ENCODE measurements at places on chromosomes 4 and X.

DNA sequence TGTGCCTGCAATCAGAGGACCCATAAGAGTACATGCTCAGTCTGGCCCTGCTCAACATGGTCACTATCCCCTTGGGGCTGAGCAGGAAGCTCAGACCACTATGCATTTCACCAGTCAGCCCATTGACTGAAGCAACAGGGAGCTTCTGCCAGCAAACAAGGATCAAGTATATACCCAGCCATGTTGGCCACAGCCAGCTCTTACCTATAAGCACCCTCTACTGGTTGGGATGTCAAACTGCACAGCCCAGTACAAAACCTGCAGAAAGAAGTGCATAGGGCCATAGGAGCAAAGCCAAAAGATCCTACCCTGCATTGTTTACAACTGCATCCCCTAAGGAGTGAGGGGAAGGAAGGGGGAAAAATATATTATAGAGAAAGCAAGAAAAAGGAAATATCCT is 214.4 kb upstream of the CPEB2 start:
- peak; percentile 10 for DNase-seq

DNA sequence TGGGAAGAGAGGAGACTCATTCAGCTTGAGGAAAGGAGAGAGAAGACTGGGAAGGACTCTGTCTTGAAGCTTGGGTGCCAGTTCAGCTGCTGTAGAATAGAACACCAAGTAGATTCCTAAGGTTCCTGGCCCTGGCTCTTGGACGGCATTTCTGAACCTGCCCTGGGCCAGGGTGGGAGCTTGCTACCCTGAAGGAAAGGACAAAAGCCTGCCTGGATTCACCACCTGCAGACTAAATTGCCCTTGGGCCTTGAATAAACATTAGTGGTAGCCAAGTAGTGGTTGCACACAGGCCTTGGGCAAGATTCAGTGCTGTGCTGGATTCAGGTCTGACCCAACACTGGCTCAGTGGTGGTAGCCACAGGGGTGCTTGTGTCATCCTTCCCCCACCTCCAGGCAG is 588.4 kb upstream of the AMOT start:
- DNase-seq, result no peak

DNA sequence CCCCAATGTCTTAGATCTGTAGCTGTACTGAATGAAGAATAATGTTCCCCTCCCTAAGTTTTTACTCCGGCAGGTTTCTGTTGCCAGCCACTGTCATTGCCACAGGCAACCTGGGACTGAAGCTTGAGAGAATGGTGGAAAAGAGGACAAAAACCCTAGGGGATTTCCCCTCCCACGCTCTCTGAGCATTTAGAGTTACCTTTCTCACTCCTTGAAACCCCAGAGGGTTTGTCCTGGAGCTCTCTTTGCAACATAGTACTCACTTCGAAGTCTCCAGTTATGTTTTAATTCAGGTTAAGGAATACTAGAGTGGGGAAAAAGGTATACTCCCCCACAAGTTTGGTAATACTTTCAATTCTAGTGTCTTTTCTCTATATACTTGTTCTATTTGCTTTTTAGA is 31.5 kb downstream of the F8 start:
- DNase-seq, result no peak

DNA sequence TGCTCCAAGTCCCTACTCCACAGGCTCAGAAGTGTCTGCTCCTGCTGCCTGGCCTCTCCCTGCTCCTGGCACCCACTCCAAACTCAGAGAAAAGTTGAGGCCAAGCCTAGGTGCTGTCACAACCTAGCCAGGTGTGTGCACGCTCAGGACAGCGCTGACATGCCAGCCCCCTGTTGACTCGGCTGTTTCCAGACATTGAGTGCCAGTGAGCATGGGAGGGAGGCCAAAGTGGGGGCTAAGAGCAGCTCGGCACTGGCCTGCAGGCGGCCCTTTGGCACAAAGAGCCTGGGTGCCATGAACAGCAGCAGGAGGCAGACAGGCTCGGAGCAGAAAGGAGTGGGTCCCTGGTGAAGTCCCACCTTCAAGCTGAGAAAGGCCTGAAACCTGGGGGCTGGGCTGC is 79.6 kb upstream of the DDX60 start:
- DNase-seq, result no peak

- DNase-seq, result no peak
Measured at GRCh38 chr4:141391771-141392170, 171.1 kb downstream of the ZNF330 start.

DNA sequence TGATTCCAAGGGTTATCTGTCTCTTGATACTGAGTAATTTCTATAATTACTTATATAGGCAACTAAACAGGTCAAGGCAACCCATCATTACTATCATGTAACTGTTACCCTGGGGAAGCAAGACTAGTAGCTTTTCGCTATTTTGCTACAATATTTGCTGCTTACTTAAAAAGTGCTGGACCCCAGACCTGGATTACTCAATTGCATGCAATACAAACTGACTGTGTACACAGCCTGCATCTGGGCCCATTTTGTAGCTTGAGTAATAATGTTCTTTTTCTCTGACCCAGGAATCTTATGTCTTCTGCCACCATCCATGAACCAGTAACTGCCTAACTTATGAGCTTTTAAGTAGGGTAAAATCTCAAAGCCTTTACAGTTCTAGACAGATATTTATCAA is 53.4 kb downstream of the CNOT6L start:
- no peak for DNase-seq

DNA sequence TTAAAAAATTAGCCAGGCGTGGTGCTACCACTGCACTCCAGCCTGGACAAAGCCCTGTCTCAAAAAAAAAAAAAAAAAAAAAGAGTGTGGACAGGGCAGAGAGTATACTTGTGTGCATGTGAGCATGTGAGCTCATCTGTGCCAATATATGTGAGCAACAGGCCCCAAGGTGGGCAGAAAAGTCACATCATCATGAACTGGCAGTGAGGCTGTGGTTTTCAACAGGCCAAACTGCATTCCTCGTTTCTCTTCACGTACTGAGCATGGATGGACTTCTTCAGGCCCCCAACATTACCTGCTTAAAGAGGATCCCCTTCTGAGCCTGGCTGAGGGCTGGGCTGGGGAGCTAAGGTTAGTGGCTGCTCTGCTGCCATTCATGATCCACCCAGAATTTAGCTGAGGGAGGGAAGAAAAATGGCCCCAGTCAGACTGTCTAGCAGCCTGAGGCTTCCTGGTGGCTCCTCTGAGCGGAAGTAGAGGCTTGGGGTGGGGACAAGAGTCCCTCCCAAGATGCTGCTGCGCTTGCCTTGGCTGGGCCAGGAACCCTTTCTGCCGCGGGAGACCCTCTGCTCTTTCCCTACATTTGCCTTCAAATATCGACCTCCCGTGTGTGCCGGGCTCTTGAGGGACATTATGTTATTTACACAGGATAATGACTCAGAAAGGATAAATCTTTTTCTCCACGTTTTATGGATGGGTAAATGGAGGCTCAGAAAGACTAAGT is 55.0 kb downstream of the DIPK2B start:
- no peak for DNase-seq

GRCh38 chr4:8085491-8086117 is 73.0 kb downstream of the ABLIM2 start:
- DNase-seq, result no peak

GRCh38 chr4:108072300-108072699 is 82.6 kb downstream of the HADH start:
- DNase-seq, result no peak

GRCh38 chr4:120611092-120611491 is 311.4 kb downstream of the PRDM5 start:
- no peak for DNase-seq

DNA sequence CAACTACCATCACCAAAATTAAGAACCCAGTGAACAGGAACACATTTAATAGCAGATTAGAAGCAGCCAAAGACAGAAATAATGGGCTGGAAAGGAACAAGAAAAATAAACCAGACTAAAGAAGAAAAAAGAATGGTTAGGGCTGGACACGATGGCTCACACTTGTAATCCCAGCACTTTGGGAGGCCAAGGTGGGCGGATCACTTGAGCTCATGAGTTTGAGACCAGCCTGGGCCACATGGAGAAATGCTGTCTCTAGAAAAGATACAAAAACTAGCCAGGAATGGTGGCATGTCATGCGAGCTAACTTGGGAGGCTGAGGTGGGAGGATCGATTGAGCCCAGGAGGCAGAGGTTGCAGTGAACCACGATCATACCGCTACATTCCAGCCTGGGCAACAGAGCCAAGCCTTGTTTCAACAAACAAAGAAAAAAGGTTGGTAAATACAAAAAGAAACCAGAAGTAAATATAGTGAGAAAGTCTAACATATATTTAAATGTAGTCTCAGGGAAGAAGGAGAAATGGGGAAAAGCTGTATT is 102.0 kb downstream of the AFAP1 start:
- no peak for DNase-seq

- no peak for DNase-seq
Measured at GRCh38 chr4:164701665-164702064, 52.3 kb upstream of the SMIM31 start.

- DNase-seq, result no peak
Measured at GRCh38 chr4:125096662-125097061, 218.1 kb upstream of the FAT4 start.

GRCh38 chrX:143648705-143649104 is 12.8 kb upstream of the SLITRK4 start:
- peak; percentile 30 for DNase-seq

- DNase-seq, result no peak
Measured at GRCh38 chrX:17459661-17460060, 84.7 kb downstream of the NHS start.

GRCh38 chr4:171565130-171565788 is 247.9 kb upstream of the GALNTL6 start:
- DNase-seq, result no peak

DNA sequence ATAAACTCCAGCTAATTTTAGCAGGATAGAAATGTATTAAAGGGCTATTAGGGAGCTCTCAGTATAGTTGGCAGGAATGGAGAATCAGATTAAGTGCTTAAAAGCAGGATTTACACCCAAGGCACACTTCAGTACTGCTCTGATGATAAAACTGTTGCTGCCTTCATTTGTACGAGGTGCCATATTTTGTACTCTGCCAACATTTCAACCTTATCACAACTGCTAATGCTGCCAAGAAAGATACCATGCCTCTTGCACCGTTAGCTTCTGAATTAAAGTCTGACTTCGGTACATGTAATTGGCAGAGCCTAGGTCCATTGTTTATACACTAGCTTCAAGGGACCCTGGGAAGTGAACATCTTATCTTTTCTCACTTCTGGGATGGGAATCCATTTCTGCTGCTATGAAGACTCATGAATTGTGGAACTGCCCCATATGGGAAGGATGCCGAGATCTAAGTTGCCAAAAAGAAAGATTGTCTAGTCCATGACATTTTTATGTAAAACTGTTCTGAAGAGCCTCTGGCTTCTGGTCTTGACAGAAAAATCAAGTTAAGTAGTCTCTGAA is 624.0 kb upstream of the IGFBP7 start:
- no peak for DNase-seq

DNA sequence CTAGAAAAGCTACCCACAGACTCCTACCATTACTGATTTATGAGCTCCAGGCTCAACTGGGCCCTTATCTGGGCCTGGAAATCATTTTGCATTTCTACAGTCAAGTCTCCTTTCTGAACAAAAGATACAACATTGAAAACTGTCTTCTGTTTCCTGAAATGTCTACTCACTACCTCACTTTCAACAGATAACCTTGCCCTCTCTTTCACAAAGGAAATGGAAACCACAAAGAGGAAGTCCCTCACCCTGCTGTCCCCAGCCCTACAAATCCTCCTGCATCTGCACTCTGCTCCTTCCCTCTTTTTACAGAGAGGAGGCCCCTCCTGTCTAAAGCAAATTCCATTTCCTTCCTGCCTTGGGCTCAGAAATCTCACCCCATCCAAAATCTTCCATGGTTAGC is 24.8 kb upstream of the CYBB start:
- DNase-seq, result peak; percentile 75

DNA sequence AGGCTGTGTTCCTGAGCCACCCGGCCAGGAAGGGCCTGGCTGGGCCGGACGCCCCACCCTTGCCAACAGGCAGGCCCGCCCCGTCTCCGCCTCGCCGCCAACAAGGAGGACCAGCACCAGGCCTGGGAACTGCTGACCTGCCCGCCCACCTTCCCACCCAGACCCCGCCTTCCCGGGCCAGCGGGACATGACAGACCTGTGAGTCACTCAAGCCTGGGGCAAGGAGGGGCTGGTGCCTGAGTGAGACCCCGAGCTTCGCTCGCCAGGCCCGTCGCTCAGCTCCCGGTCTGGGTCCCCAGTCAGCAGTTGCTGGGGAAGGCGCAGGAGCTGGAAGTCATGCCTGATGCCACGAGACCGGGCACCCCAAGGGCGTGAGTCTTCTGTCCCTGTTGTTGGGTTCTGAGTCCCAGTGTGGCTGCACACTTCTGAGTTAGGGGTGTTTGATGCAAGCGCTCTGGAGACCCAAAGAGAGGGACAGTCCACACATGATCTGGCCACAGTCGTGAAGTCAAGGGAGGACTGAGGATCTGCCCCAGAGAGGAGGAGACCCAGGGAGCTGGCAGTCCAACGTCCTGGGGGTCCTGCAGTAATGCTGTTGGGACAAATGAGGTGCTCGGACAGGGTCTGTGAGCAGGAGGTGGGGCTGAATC is at the start of gene DNASE1L1:
Gene DNASE1L1, minus strand, starts transcription at position 33 of the 650 bp plus-strand sequence. CDS start 3,686 bp downstream, outside the sequence.
- DNase-seq, result peak; percentile 63

DNA sequence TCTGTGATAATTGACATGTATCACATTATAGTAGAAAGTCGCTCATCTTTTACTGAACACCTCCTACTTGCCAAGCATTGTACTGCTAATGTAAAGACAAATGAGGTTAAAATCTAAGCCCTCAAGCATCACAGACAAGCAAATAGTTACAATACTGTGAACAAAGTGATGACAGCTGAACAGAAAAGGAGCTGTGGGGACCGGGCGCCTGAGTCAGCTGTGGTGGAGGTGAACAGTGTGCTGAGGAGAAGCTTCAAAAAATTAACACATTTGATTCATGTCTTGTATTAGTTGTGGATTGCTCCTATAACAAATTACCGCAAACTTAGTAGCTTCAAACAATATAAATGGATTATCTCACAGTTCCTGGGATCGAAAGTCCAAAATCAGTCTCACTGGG is 124.3 kb downstream of the MAPK10 start:
- DNase-seq, result no peak

DNA sequence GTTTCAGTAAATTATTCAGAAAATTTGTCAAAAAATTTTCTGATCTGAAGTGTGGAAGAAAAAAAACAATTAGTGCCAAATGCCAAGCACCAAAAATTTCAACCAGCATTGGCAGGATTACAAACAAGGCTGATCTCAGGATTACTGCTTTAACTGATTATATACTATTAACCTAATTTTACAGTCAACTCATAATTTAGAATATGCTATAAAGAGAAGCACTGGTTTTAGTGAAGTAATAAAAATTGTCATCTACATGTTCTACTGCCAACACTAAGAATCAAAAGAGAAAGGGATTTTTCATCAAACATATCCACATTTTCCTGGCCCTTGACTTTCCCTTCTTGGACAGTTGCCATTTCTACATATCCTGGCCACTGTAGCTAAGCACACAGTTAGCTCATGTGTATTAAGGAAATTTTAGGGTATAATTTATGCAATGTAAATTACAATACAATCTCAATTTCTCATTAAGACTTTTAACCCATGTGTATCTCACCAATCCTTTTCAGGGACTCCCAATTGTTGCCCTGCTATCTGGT is 33.8 kb downstream of the THOC2 start:
- DNase-seq, result no peak

GRCh38 chr4:6942238-6942800 is 32.7 kb downstream of the TBC1D14 start:
- DNase-seq, result peak; percentile 87

Data from AML-193 (cell line).